ENCODE measurements at places on chromosomes 6 and 20.

DNA sequence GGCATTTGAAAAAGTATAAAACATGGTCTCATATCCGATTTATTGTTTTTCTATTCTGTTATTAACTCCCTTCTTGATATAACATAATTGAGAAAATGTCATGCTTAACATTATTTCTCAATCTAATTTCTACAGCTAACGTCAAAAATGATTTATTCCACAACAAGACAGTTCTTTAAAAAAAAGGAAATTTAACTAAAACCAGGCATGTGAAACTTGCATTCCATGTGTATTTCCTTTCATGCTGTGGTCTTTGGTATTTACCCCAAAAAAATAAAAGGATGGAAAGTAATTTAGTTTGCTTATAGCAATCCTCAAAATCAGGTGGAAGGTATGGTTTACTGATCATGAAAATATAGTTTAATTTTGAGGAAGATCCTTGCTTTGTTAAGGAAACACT lies 142.8 kb downstream of the COL21A1 start:
- DNase-seq: no peak

DNA sequence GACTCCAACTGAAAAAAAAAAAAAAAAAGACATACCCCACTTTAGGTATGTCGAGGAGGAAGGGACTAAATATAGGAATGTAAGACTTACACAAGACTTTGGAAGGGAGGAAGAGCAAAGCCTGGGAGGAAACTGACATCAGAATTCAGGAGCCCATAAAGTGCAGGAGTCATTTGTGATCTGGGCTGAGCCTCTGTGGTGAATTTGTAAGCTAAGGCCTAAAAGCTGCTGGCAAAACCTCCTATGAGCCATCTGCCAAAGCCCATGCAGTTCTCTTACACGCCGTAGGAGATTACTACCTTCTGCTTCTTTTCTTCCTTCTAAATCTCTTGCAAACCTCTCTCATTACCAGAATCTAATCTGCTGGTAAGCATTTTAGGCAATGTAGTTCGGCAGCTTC lies 52.0 kb upstream of the THEMIS start:
- DNase-seq: no peak

DNA sequence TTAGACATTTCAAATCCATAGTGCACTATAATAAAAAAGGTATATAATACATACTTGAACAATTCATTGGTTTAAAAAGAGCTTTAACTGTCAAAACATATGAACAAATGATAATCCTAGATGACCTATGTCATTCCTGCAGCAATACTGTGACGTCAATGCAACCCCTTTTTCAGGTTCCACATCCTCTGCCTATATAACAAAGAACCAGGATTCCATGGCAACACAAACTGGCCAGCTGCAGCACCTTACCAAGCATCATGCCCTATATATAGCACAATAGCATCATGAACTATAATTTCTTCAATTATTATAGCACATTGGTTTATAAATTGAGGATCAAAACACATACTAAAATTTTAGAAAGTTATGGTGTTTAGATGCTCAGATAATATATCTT lies 578 bp upstream of the PTCHD4 start:
- DNase-seq: no peak

- no peak for DNase-seq
These were observed 7.8 kb downstream of the RAMACL start for GRCh38 chr6:166578536-166579236.

GRCh38 chr6:148866657-148867268 lies 119.9 kb downstream of the UST start:
- DNase-seq: no peak
